SK-MEL-5 (cell line): ENCODE measurements at places on chromosomes 7 and 10. TPM values are rescaled to one million over a fixed set of nuclear protein-coding genes. Genes with fewer than 3 reads are reported as not detected.

TRIM8 gene
- total RNA-seq, result 11.7 and 21.6 TPM in 2 replicates

- DNase-seq, result peak; percentile 66
Observed at GRCh38 chr10:69914398-69915214, 112.9 kb downstream of the COL13A1 start.

- no peak for DNase-seq
Observed at GRCh38 chr7:98771519-98771918, 98.3 kb downstream of the TMEM130 start.

GRCh38 chr10:72729528-72729927, 37.6 kb downstream of the MCU start:
- no peak for DNase-seq

DIP2C gene
- 8.1 and 8.7 TPM in 2 replicates for total RNA-seq

DNA sequence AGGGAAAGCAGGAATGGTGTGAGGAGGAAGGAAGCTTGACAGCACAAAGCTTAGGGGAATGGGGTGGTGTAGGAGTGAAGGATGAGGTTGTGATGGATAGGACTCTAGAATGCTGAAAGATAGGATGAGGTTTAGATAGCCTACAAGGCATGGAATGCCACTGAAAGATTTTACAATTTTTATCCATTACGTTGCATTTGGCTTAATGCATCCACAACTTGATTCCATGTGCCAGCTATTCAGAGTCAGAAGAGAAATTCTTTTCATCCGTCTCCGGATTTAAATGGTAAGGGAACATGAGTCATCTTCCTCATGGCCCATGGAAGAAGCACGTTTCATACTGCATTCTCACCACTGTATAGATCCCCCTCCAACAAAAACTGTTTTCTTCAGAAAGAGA, 212.4 kb upstream of the BMPER start:
- peak; percentile 20 for DNase-seq

HABP2 gene
- not detected in 2 replicates for total RNA-seq

GRCh38 chr7:94414980-94415379, 20.3 kb downstream of the COL1A2 start:
- DNase-seq, result no peak

GRCh38 chr7:105325216-105325904, 63.4 kb downstream of the SRPK2 start:
- DNase-seq, result no peak

MRLN gene
- total RNA-seq, result not detected in 2 replicates

- no peak for DNase-seq
Observed at GRCh38 chr10:75000748-75001321, 110.6 kb upstream of the SAMD8 start.

- no peak for DNase-seq
Observed at GRCh38 chr7:47493976-47494911, 87.7 kb downstream of the TNS3 start.

DNA sequence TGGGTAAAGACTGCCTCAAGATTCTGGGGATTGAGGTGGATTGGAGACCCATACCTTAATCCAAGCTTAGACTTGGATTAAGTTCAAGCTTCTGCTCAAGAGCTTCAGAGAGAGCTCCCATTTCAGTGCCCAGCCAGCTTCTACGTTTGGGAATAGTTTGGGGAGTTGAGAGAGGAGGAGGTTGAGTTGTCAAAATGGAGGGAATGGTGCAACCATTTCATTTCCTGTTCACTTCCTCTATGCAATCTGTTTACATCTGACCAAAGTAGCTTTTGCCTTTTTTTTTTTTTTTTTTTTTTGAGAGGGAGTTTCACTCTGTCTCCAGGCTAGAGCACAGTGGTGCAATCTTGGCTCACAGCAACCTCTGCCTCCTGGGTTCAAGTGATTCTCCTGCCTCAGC, 65.8 kb downstream of the ENTPD1 start:
- no peak for DNase-seq

DNA sequence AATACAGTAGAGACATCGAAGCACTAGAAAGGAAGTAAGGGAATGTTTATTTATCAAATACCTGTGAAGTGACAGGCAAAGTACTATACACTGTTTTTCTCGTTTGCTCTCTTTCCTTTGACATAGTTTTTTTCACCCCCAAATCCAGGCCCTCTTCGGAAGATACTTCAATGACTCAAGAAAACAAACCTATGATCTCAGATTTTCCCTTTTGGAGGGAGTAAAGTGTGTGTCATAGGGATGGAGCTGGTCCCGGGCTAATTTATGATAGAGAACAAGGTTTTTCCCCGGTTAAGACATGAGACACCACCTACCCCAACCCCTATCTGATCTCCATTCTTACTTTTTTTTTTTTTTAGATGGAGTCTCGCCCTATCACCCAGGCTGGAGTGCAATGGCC, 61.7 kb downstream of the MAP3K8 start:
- DNase-seq, result no peak

OPN4 gene
- total RNA-seq, result not detected in 2 replicates

GRCh38 chr10:13681528-13681927, 94.8 kb downstream of the PRPF18 start:
- no peak for DNase-seq

GRCh38 chr7:150383710-150384397, 4.7 kb downstream of the ZNF775 start:
- DNase-seq, result peak; percentile 99

DNA sequence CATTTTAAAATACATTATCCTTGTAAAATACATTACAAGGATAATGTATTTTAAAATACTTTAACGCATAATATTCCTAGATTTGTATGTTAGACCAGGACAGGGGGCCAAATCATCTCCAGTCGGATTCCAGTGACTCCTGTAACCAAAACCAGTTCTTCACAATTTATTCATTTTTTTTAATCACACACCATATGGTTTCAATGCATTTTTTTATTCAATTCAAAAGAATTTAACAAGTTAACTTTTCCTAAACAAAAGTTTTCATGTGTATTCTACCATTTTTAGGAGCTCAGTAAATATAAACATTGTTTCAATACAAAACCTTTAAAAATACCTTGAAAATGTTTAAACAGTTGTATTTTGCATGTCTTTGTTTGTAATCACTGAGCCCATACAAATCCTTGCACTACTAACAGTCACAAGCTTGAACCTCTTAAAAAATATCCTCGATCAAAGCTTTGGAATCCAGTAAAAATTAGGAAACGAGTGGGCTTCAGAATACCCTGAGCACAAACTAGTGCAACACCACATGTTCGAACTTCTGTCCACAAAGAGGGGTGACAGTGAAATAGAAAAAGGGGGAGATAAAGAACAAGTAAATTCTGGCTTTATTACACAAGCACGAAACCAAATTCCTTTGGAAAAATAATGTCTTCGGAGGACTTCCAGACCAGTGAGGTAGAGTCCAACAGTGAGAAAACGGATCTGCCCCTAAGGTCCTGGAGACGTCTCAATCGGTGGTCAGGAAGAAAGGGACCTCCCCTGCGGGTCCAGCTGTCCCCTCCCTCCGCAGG, 1.6 kb downstream of the CCDC71L start:
- no peak for DNase-seq

GRCh38 chr7:103712991-103713778, 267.2 kb upstream of the SLC26A5 start:
- DNase-seq, result no peak

DNA sequence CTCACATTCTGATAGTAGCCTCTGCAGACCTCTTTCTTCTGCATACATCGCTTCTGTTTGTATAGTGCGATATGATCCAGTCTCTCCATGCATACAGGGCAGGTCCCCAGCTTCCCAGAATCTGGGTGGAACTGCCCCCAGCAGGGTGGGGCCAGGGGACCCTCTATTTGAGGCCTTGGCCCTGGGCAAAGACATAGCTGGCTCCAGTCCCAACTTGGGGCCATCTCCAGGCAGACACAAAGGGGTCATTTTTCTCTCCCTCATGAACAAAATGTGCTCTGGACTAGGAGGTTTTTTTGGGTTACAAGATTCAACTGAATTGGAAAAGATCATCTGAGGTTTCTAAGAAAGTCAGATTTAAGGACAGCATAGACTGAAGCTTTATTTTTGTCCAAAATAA, 21.1 kb upstream of the HSPA12A start:
- peak; percentile 18 for DNase-seq

GRCh38 chr10:101874252-101874651, 30.7 kb upstream of the KCNIP2 start:
- DNase-seq, result no peak

DNA sequence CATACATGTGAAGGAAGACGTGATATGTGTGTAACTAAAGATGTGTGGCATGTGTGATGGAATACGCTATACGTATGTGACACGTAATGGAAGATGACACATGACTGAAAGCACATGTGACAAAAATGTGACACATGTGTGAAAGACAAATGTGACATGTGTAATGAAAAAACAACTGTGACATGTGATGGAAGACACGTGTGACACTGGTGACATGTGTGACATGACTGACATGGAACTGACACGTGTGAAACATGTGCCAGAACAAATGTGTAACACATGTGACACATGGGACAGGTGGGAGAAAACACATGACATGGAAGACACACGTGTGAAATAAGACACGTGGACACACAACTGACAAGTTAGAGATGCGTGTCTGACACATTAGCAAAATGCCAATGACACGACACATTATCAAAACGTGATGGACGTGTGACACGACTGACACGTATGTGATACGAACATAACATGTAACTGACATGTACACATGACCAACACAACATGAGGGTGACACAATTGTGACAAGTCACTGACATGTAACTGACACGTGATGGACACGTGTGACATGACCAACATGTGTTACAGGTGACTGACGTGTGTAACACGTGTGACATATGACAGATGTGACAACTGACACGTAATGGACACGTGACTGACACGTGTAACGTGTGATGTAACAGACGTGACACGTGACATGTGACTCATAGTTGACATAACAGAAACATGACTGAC, 24.4 kb downstream of the CRPPA start:
- no peak for DNase-seq

PNLIPRP3 gene
- total RNA-seq, result 13.1 and 13.6 TPM in 2 replicates

XRCC2 gene
- 13.2 and 14.1 TPM in 2 replicates for total RNA-seq

DNA sequence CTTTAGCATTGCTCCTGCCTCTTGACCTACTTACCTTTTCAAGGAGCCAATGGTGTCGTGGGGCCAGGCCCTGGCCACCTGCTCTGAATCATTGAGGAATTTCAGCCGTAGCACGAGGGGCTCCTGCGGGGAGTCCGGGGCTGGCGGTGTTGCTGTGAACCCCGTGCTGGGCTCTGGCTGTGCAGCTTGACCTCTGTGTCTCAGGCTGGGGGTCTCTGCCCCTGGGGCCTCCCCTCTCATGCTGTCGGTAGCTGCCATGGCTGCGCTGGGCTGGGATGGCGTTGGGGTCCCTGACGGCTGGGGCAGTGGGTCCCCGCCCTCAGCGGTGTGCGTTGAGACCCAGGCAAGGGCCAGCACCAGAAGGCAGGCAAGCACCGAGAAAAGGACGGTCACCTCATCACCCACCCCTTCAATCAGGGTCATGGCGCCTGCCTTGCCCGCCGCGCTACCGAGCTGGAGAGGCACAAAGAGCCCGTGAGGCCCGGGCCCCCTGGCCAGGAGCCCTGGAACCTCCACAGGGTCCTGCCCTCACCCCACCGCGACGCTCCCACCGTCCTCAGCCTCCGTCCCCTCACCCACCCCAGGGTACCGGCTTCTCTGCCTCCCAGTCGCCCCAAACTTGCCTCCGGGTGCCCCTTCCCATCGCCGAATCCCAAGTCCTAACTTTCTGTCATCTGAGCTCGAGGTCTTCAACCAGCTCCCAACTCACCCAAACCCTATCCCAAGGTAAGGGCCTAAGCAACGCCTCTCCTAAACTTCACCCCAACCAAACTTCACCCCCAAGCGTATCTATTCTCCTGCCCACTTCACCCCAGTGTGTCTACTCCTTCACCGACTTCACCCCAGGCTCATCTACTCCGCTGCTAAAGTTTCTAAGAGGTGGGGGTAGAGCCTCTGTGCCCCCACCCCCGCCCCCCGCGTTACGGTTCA, 887 bp downstream of the TMUB1 start:
- DNase-seq, result no peak

DNA sequence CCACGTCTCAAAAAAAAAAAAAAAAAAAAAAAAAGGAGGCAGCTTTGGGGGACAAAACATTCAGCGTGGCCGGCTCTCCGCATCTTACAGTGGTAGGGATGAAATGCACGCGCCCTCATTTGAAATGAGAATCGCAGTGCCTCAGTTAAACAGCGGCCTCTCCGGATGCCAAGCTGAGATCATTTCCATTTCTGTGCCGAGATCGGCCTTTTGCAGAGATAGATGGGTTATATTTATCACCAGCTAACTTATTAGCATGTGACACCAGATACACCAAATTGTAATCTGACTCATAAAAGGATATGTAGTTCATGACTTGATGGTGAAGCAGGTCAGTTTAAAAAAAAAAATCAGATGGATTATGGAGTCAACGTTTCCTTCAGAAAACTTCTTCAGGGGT, 138.7 kb downstream of the CUX1 start:
- DNase-seq, result no peak

- no peak for DNase-seq
Observed at GRCh38 chr10:398954-399353, 263.7 kb downstream of the ZMYND11 start.

GRCh38 chr10:121734589-121735045, 136.4 kb upstream of the FGFR2 start:
- peak; percentile 43 for DNase-seq

DNA sequence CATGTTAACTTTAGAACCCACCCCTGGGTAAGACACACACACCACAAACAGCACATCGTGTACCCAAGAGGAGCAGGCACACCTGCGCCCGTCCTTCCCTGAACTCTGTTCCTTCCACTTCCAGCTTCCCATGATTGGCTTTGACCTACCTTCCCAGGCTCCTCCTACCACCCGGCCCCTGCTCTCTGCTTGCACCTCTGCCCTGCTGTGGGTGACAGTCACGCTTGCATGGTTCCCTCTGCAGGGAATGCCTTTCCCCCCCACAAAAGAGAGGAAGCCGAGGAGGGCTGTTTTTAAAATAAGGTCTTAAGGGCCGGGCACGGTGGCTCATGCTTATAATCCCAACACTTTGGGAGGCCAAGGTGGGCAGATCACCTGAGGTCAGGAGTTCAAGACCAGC, 16.4 kb downstream of the SFXN4 start:
- no peak for DNase-seq

DNA sequence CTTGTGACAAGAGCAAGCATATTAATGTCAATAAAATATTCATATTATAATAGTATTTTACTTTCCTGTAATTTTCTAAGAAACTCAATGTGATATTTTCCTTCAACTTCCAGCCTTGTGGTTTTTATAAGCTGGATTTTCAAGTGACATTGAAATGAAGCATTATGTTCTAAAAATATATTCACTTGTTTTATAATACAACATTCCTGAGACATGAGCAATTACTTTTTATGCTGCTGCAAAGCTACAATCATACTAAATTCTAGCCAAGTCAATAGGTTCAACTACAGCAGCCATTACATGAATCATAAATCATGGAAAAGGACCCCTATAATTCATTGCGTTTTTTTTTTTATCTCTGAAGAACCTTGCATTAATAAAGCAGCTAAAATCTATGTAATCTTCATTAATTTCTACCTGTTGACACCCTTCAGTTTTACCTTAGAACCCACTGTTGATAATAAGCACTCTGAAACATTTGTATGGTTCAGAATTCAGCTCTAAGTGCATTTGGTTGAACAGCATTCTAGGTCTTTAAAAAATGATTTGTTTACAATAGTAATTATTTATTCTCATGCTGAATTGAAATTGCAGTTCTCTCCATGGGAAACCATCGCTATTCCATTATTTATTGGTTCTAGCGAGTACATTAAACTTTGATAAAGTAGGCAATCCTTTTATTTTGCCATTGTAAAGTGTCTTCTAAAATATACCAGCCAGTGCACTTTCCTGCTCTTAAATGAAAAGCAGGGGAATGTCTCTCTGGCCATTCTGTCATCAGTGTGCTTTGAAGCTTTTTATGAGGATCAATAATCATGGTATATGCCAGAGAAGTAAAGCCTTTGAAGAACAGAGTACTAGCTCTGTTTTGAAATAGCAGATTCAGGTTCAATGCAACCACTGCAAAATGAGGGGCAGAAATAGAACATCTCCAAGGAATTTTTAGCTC, 132.6 kb downstream of the GNAT3 start:
- DNase-seq, result no peak
